ENCODE measurements at places on chromosomes 5 and 9.

DNA sequence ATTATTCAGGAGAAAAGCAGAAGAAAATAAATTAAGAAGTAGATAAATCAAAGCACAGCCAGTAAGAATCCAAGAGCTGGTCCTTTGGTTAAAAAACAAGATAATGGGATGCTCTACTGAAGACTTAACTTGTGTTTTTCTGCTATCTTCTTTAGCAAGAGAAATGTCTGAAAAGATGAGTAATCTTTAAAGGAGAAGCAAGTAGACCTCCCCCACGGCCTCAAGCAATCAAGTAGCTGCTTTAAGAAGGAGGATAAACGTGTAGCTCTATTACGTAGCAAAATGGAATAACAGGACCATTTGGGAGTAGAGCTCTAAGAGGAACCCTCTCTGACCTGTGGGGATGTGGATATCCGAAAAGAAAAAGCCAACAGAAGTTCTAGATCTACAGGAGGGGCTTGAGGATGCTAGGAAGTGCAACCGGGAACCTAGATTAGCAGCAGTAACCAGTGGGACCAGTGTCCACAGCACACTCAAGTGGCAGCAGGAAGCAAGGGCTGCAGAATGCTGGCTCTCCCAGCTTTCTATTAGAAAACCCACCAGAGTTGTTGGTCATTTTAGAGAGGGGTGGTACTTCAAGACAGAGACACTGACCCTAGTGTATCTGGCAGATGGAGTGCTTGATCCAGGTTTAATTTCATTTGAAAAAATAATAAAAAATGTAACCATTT, 185.4 kb downstream of the GABBR2 start:
- DNase-seq: no peak

DNA sequence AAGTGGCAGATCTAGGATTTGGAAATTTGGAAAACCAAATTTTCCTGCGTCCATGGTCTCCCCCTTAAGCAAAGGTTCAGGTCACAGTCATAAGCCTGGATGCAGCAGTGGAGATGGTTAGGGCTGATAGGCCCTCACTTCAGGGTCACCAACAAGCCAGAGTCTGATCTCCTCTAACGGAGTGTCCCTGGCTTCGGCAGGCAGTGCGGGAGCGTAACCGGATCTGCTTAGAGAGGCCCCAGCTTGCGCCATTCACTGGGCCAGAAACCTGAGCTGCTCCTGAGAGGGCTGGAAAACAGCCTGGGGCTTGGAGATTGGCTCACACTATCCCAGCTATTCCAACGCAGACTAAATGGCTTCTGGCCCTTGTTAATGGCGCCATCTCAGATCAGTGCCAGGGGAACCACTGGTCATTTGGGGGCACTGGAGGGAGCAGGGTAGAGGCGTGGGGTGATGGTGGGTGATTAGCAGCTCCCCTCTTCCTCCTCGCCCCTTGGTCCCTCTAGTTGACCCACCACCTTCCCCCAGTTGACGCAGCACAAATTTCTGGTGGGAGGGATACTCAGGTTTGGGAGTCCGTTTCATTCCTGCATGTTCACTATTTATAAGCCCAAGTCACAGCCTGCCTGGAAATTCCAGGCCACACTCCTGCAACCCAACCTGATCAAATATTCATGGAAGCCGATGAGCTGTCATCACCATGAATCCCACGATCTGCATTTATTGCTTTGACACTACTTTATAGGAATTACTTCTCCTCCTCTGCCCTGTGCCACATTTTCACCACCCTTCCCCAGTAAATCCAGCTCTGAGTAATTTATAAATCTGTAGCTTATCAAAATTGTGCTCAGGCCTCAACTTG, 134.6 kb upstream of the CPEB4 start:
- peak; percentile 79 for DNase-seq

GRCh38 chr9:93072383-93072795, 13.9 kb downstream of the SUSD3 start:
- DNase-seq: no peak

DNA sequence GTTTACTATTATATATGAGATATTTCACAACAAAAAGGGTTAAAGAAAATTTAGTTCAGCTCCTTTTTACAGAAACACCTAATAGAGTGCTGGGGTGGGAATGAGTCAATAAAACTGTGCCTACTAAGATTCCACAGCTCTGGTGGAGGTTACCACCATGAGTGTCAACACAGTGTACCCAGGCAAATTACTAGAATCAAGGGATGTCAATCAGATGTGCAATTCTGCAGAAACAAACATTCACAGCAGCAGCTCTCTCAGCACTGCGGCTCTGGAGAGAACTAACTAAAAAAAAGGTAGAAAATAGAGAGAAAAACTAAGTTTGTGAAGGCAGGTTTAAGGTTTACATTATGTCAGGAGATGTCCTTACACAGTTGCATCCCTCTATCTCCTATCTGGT, 1313.0 kb downstream of the MAT2B start:
- DNase-seq: no peak

GRCh38 chr5:151870820-151871219, 53.8 kb downstream of the GLRA1 start:
- DNase-seq: no peak

GRCh38 chr5:160434022-160434531, 12.4 kb downstream of the PTTG1 start:
- peak; percentile 43 for DNase-seq

GRCh38 chr5:113057557-113057984, 81.0 kb downstream of the DCP2 start:
- no peak for DNase-seq

DNA sequence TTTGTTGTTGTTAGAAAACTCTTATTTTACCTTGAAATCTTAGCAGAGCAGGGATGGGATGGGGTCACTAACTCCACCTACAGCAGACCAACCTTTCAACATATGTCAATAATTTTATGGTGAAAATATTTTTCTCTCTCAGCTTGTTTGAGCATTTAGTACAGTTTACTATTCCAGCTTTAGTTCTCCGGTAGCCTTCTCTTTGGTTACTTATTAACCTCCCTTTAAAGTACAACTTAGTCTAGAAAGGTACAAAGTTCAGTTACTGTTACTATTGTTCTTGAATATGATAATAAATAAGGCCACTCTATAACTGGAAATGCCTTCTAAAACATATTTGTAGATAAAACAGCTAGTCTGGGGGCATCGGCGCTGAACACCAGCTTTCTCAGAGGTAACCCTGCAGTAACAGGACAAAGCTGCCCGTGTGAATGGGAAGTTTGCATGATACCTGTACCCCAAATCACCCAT, 233.3 kb downstream of the PCSK1 start:
- no peak for DNase-seq

DNA sequence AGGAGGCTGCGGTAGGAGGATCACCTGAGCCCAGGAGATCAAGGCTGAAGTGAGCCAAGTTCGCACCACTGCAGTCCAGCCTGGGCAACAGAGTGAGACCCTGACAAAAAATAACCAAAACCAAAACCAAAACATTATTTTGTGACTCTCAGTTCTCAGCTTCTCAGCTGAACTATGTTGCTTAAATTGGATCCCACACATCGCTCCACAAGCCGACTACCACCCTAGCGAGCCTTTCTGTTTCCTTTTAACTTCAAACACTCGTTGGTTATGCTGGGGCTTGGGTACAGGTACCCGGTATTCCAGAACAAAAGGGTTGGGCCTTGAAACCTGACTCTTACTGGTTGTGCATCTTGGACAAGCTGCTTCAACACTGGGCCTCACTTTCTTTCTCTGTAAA, 3.8 kb upstream of the PTGS1 start:
- no peak for DNase-seq
